ENCODE measurements at places on chromosomes 1 and 21. TPM values are rescaled to one million over a fixed set of nuclear protein-coding genes. Genes with fewer than 3 reads are reported as not detected.

Gene NBPF10
- 1.6 TPM for total RNA-seq

Gene COL24A1
- total RNA-seq = not detected

Gene FAM72B
- 32.1 TPM for total RNA-seq

Gene AGMAT
- 21.6 TPM for total RNA-seq

DNA sequence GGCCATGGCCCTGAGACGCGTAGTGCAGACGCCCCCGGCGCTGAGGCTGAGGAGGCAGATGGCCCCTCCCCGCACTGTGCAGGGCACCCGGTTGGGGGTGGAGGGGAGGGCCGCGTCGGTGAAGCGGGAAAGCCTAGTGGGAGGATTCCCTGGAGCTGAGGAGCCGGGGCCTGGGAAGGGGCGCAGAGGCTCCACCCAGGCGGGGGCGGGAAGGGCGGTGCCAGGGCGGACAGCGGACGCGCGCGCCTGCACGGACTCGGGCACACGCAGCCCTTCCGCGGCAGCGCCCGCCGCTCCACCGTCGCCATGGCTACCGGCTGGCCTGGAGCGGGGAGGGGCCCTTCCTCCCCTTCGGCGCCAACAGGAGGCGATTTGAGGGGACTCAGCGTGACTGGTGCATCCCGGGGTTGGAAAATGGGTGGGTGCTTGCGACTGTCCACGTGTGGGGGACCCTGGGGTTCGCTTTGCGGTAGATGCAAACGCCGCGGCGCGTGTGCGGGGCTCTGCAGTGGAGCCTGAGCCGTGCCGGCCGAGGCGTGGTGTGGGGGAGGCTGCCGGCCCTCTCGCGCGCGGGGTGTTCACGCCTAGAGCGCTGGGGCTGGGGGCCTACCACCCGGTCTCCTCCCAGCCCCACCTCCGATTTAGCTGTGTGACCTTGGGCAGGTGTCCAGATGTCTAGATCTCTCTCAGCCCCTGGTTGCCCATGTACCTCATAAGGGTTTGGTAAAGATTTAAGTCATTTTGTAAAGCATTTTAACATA lies 35.1 kb downstream of the PTPRF start:
- H3K36me3 ChIP-seq = no peaks in the 10 kb centered on the region
- peak overlapping the region; percentile 65 for H3K4me3 ChIP-seq
- H3K27ac ChIP-seq = no peak overlapping the region
- peak; percentile 69 for DNase-seq
- peaks cover 12% of the 10 kb centered on the region for H3K4me1 ChIP-seq
- H3K27me3 ChIP-seq = peaks cover 12% of the 10 kb centered on the region

- no peak for DNase-seq
- no peaks in the 10 kb centered on the region for H3K27me3 ChIP-seq
- H3K36me3 ChIP-seq = no peaks in the 10 kb centered on the region
Observed at GRCh38 chr1:52554756-52555155, 1.9 kb upstream of the TUT4 start.

GRCh38 chr1:74396462-74396861 lies 115.9 kb downstream of the LRRC53 start:
- no peak for DNase-seq
- no peaks in the 10 kb centered on the region for H3K36me3 ChIP-seq
- H3K4me1 ChIP-seq = no peaks in the 10 kb centered on the region

- peak overlapping the region; percentile 13 for H3K27ac ChIP-seq
- H3K4me3 ChIP-seq = no peak overlapping the region
- no peaks in the 10 kb centered on the region for H3K27me3 ChIP-seq
- peaks cover 2% of the 10 kb centered on the region for H3K36me3 ChIP-seq
- peak; percentile 35 for DNase-seq
- H3K4me1 ChIP-seq = peaks cover 20% of the 10 kb centered on the region
Observed at GRCh38 chr21:15437883-15438282, 291.9 kb upstream of the USP25 start.

GRCh38 chr1:62437273-62437940 lies 558 bp downstream of the USP1 start:
- peaks cover 39% of the 10 kb centered on the region for H3K36me3 ChIP-seq
- H3K4me1 ChIP-seq = peaks cover 19% of the 10 kb centered on the region
- DNase-seq = peak; percentile 45
- peak overlapping the region; percentile 92 for H3K4me3 ChIP-seq
- H3K27me3 ChIP-seq = no peaks in the 10 kb centered on the region
- peak overlapping the region; percentile 99 for H3K27ac ChIP-seq

DNA sequence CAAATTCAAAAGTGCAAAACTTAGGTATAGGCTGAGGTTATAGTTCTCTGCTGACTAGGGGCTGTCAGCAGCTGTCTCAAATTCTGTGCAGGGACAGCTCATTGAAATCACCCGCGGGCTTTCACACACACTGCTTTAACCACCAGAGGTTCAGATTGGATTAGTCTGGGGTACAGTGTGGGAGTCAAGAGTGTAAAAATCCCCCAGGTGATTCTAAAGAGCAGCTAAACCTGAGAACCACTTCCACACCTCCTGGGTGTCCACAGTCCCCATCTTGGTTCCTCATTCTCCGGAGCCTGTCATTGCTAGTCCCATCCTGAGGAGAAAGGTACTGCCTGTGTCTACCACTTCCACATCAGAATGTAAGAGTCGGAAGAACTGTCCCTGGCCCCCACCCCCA lies 9.9 kb upstream of the TDRD10 start:
- no peaks in the 10 kb centered on the region for H3K36me3 ChIP-seq
- DNase-seq = peak; percentile 18
- H3K27me3 ChIP-seq = peaks cover 5% of the 10 kb centered on the region
- peaks cover 38% of the 10 kb centered on the region for H3K4me1 ChIP-seq
- H3K4me3 ChIP-seq = no peak overlapping the region

DNA sequence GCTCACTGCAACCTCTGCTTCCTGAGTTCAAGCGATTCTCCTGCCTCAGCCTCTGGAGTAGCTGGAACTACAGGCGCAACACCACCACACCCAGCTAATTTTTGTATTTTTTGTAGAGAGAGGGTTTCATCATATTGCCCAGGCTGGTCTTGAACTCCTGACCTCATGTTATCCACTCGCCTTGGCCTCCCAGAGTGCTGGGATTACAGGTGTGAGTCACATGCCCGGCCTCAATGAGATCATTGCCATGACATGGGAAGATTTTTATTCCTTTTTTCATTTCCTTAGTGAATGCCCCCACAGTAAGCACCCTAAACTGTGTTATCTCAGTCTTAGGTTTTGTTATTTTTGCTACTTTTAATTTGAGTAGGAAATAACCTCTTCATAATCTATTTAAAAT lies 977.9 kb downstream of the BRINP3 start:
- no peak overlapping the region for H3K27ac ChIP-seq
- no peak for DNase-seq
- H3K4me3 ChIP-seq = no peak overlapping the region
- no peaks in the 10 kb centered on the region for H3K36me3 ChIP-seq
- no peaks in the 10 kb centered on the region for H3K27me3 ChIP-seq

GRCh38 chr21:25569711-25570110 lies 37.6 kb downstream of the MRPL39 start:
- peaks cover 47% of the 10 kb centered on the region for H3K4me1 ChIP-seq
- H3K27me3 ChIP-seq = no peaks in the 10 kb centered on the region
- DNase-seq = no peak
- H3K27ac ChIP-seq = peak overlapping the region; percentile 98
- peaks cover 94% of the 10 kb centered on the region for H3K36me3 ChIP-seq

DNA sequence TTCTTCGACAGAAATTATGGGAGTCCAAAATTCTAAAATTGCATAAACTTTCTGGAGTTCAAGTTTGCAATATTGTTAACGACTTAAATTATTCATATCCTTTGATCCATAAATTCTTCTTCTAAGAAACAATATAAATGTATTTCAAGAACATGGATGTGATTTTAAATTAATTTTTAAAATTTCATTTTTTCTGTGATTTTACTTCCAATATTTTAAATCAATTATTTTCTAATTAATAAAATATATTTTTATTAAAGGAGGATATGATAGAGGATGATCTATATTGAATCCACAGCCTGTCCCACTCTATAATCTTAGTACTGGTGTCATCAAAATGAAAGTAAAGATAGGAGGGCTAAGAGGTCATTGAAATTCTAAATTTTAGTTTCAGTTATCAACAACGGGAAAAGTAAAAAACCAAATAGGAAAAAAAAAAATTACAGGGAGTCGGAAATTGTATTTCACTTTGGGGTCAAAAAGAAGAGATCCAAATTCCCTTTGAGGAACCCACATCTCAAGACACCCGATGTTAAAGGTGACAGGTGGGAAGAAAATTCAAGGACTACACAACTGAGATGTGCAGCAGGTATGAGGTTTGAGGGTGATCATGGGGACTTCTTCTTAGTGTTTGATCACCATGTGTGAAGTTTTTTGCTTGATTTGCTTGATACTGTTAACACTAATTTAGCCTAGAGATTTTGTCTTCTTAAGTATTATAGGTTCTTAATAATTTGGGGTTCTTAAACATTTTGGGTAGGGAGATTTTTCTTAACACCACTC lies 154.8 kb upstream of the RGS18 start:
- no peak overlapping the region for H3K4me3 ChIP-seq
- H3K4me1 ChIP-seq = no peaks in the 10 kb centered on the region
- no peaks in the 10 kb centered on the region for H3K27me3 ChIP-seq

DNA sequence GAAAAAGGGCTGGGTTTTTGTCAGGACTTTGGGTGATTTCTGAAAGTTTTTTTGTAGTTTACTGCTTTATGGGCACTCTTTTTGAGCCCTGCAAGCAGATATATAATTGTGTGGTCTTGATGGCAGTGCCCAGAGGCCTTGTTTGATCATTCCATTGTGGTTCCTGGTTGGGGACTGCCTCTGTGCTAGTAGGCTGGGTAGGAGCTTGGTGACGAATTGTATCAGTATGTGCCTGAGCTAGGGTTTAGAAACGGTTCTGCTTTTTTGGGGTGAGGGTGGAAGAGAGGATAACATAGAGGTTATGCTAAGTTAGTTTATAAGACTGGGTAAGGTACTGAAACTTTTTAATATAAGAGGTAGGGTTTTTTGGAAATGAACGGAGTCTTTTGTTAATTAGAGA lies 139.7 kb upstream of the ETV3 start:
- H3K4me3 ChIP-seq = no peak overlapping the region
- DNase-seq = no peak
- H3K36me3 ChIP-seq = no peaks in the 10 kb centered on the region
- no peaks in the 10 kb centered on the region for H3K4me1 ChIP-seq
- H3K27ac ChIP-seq = no peak overlapping the region

- H3K4me1 ChIP-seq = no peaks in the 10 kb centered on the region
- peaks cover 7% of the 10 kb centered on the region for H3K27me3 ChIP-seq
- no peak overlapping the region for H3K27ac ChIP-seq
- DNase-seq = no peak
Observed at GRCh38 chr1:7313826-7314225, 457.3 kb upstream of the VAMP3 start.

- H3K27me3 ChIP-seq = no peaks in the 10 kb centered on the region
- no peaks in the 10 kb centered on the region for H3K4me1 ChIP-seq
- DNase-seq = no peak
- H3K27ac ChIP-seq = no peak overlapping the region
- no peak overlapping the region for H3K4me3 ChIP-seq
Observed at GRCh38 chr1:182281541-182281940, 110.0 kb downstream of the GLUL start.

GRCh38 chr21:34583926-34584563 lies 30.9 kb downstream of the RCAN1 start:
- H3K4me3 ChIP-seq = no peak overlapping the region
- H3K36me3 ChIP-seq = peaks cover 5% of the 10 kb centered on the region
- DNase-seq = no peak
- no peaks in the 10 kb centered on the region for H3K27me3 ChIP-seq

GRCh38 chr1:78620666-78621065 lies 418 bp downstream of the IFI44L start:
- H3K4me3 ChIP-seq = peak overlapping the region; percentile 76
- H3K27me3 ChIP-seq = no peaks in the 10 kb centered on the region
- peaks cover 21% of the 10 kb centered on the region for H3K36me3 ChIP-seq
- no peak for DNase-seq
- peaks cover 64% of the 10 kb centered on the region for H3K4me1 ChIP-seq

DNA sequence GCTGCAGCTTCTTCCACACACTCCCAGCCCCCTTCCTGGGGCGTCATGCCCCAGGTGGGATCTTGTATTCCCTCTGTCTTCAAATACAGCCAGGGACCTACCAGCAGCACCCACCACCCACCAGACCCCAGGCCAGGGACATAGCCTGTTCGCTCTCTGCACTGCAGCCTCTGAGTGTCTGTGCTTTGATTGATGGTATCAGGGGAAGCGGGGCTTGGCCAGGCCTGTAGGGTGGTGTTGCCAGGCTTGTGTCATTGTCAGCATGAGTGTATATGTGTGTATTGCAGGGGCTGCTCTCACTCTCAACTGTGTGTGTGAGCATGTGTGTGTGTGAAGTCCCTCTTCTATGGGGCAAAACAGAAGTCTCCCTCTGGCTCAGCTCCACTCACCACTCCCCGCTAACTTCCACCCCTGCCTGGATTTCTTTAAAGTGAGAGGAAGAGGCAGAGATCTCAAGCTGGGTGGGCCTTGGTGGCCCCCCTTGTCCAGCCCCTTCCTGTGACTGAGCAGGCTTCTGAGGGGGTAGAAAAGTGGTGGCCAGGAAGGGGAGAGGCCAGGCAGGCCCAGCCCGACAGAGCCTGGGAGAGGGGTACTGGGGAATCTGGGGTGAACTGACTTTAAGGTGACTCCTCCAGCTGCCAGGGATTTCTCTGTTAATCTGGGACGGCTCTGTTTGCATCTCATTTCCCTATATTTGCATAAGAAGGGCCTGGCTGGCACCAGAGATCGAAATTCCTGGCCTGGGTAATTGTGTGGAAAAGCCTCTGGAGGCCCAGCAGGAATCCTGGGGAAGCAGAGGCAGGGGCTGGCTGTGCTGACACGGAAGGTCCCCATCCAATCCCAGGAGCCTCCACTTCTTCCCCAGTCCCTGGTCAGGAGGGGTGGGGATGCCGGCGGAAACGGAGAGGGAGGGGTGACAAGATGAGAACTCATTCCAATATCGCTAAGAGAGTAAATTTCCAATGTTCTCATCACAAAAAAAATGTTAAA lies 18.6 kb upstream of the ADGRB2 start:
- no peaks in the 10 kb centered on the region for H3K27me3 ChIP-seq
- no peak for DNase-seq
- no peaks in the 10 kb centered on the region for H3K36me3 ChIP-seq
- H3K4me1 ChIP-seq = no peaks in the 10 kb centered on the region

DNA sequence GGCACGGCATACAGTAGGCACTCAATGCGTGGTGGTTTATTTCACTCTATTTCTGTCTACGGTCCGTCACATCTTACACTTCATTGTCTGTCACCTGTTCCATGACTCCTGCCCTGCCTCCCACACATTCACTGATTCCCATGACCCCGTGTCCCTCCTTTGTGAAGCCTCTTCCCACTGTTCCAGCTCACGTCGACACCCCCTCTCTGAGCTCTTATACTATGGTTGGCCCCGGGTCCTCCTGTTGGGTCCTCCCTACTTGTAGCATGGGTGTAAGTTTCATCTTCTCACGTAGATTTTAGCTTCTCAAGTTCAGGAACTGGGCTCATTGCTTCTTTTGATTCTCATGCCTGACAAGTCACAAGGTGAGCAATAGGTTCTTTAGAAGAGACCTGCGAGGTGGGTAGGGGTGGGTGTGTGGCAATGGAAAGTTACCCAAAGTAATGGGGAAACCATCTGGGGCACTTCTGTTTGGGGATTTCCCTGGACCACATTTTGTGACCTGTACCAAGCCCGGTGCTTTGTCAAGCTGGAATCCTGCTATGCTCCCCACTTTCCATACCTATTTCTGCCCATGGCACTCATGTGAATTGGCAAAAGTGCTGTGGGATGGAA lies 22.1 kb upstream of the IL10 start:
- H3K4me1 ChIP-seq = peaks cover 71% of the 10 kb centered on the region
- H3K4me3 ChIP-seq = no peak overlapping the region
- H3K36me3 ChIP-seq = no peaks in the 10 kb centered on the region

GRCh38 chr1:40768146-40768990 lies 15.2 kb upstream of the KCNQ4 start:
- peak overlapping the region; percentile 37 for H3K27ac ChIP-seq
- no peaks in the 10 kb centered on the region for H3K27me3 ChIP-seq
- peaks cover 29% of the 10 kb centered on the region for H3K4me1 ChIP-seq
- H3K4me3 ChIP-seq = no peak overlapping the region
- peaks cover 49% of the 10 kb centered on the region for H3K36me3 ChIP-seq
- no peak for DNase-seq

All from activated CD8-positive, alpha-beta T cell treated with anti-CD3 and anti-CD28 coated beads for 36 hours (primary cell).